ENCODE measurements at places on chromosomes 13 and 19.
A peak's percentile ranks its signal among the peaks of the same experiment; 100 is the strongest.

GRCh38 chr19:16654627-16655026, 5.3 kb downstream of the SMIM7 start:
- DNase-seq, result no peak

DNA sequence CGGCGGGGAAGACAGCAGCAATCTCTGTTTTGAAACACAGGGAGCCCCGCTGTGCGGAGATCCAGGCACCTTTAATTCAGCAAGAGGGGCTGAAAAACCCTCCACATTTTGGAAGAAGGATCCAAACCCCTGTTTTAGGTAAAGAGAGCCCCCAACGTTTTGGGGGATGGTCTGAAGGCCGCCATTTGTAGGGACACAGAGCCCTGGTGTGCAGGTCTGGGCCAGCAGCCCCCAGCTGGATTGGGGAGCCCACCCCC, 3.5 kb upstream of the HOOK2 start:
- DNase-seq, result no peak

DNA sequence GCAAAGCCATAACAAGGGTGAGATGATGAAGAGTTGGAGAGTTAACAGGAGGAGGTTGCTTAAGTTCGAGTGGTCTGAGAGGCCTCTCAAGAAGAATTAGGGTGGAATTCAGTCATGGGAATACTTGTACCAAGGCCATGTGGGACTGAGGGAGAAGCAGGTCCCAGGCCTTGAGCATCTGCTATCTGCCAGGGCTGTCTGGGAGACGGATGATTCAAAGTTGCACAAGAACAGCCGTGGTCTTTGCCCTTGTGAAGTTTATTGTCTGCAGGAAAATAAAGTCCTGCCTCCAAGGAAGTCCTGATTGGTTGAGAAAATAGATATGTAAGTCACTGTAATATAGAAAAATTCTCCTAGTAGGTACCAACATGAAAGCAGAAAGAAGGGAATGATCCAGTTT, 178.8 kb upstream of the RFC3 start:
- DNase-seq, result no peak

DNA sequence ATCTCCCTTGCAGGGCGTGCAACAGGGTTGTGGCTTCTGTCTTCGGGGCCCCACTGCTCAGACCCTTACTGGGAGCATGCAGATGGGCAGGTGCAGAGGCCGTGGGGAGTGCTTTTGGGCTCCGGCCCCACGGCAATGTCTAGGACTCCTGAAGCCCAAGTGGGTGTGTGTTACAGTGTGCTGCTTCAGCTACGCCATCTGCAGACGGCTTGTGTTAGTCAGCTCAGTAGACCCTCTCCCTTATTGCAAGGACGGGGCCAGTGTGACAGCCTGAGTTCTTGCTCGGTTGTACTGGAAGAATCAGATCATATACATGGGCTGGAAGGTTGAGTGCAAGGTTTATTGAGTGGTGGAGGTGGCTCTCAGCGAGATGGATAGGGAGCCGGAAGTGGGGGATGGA, 39.3 kb downstream of the DNAJC3 start:
- no peak for DNase-seq

DNA sequence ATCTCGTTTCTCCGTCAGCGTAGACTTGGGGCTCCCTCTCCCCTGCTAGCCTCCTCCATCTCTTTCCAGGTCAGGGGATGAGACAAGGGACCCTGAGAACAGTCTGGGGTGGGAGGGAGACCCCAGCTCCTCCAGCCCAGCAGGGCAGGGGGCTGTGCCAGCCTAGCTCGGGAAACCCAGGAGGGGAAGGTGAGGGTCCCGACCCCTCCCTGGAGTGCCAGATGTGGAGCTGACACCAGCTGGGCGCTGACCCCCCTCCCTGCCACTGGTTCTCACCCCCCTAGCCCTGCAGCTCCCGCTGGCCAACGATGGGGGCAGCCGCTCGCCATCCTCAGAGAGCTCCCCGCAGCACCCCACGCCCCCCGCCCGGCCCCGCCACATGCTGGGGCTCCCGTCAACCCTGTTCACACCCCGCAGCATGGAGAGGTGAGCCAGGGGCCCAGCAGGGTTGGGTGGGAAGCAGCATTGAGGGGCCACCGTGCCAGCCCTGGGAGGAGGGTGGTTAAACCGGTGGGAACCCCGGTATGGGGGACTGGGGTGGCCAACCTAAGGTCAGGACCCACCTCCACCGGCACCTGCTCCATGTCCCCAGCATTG, 5.1 kb upstream of the TGFBR3L start:
- DNase-seq, result no peak

GRCh38 chr13:68257111-68257842, 1027.1 kb upstream of the PCDH9 start:
- no peak for DNase-seq

- no peak for DNase-seq
Observed at GRCh38 chr19:2337329-2337707, 8.8 kb downstream of the SPPL2B start.

DNA sequence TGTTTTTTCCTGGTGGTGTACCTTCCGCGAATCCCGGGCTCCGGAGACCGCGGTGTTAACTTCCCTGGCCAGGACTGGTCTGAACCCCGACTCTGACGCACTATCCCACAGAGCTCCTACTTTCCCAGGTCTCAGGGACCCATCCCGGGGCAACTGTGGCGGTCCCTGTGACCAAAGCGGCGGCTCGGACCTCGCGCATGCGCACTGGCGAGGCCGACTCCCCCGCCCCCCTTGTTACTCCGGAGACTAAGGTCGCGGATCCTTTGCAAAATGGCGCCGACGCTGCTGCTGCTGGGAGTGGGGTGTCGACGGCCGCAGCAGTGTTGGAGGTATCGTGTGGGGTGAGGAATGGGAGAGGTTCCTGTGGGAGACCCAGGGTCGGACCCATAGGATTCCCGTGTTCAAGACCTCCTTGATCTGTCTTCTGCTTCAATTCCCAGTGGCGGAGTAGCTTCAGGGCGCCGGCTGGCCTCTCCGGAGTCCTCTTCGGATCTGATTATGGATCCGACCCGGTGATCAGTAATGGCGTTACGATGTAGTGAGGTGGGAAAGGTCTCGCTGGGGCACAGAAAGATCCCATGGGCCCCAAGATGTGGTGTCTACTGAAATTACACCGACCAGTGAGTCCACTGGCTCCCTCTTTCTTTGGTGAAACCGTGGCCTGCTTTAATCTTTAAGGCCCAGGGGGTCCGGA, 66.6 kb upstream of the ZNF527 start:
- DNase-seq, result peak; percentile 74

DNA sequence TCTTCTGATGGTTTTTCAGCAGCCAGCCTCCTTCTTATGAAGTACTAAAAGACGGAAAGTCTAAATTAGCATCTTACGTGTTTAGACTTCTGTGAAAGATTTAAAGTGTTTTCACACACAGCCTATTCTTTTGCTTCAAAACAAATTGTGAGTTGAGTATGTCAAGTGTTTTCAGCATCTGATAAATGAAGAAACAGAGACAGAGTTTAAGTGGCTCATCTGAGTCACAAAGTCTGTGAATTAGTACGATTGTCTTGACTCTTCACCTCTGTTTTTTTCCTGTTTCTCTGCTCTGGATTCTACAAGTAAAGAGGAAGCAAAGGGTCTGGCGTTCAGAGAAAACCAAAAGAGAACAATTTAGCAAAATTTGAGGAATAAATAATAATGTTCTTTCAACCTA, 116.4 kb downstream of the FRY start:
- DNase-seq, result no peak

DNA sequence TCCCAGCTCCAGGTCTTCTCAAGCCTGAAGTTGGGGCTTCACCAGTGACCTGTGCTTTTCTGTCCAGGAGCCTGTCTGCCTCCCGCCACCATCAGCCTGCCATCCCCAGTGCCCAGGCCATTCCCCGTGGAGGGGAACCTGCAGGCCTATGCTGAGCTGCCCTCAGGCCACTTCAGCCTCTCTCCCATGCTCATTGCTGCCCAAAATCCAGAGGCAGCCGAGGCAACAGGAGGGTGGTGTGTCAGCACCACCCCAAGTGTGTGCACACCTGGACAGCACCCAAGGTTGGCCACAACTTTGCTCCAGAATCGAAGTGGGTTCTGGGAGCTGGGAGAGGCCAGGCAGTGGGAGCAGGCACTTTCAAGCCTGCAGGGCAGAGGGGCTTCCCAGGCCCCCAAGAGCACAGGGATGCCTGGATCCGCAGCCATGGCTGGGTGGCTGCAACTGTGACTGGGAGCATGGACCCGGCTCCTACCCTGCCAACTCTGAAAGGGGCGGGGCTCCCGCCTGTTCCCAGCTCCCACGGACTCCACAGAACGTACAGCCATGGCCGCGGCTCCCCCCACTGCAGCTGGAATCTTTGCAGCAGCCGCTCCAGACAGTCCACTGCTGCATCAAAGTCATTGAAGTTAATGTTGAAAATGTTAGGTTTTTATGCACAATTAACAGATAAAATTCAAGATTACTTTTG, 1747.0 kb downstream of the OLFM4 start:
- no peak for DNase-seq

DNA sequence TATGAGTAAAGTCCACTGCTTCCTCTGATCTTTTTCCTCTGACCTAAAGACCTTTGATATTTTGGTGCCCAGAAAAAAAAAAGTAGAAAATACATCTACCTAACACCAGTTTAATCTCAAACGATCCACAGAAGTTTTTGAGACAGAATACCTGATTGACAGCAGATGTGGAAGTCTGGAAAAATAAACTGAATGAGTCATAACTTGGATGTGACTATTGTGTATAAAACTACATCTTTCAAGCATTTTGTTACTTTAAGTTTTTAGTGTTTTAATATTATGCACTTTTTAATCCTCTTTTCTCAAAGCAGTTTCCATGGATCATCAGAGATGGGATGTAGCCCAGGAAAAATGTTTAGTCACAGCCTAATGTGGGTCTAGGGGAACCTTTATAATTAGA, 216.1 kb downstream of the SLITRK1 start:
- DNase-seq, result no peak

- DNase-seq, result no peak
Observed at GRCh38 chr19:29834991-29835846, 23.4 kb downstream of the CCNE1 start.

DNA sequence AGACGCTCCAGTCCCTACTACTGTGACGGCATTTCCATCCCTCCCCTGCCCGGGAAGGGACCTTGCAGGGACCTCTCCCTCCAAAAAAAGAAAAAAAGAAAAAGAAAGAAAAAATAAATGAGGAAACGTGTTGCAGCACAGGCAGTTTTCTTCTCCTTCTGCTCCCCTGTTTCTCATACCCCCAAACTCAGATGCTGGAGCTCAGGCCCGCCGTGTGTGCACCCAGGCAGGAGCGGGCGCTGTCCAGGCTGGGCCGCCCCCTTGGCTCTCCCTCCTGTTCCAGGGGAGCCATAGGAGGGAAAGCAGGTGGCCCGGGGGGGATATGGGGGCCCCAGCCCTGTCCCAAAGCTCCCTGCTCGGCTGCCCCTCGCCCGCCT, 5.8 kb downstream of the YIPF2 start:
- DNase-seq, result no peak

DNA sequence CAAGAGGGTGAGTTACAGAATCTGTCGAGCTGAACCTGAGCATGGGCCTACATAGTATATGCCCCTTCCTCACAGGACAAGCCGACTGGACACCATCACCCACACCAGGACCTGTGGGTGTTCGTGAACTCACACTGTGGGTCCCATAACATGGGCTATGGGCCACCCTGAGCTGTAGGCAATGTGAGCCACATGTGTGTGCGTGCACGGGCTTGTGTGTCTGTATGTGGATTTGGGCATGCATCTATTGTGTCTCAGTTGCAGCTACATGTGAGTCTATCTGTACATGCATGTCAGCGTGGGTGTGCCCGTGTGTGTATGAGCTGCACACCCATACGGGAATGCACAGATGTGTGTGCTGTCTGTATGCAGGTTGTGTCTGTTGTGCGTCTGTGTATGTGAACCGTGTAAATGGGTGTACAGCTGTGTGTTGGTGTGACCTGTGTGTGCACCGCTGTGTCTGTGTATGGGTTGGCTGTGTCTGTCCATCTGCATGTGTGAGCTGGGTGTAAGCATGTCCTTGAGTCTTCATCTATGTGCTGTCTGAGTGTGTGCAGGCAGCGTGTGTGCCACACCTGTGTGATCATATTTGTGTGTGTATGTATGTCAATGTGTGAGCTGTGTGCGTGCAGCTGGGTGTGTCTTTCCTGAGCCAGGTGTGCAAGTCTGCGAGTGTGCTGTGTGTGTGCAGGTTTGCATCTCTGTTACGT, 1.7 kb downstream of the NOTCH3 start:
- DNase-seq, result no peak
